ENCODE measurements at places on chromosomes 2 and 18.

DNA sequence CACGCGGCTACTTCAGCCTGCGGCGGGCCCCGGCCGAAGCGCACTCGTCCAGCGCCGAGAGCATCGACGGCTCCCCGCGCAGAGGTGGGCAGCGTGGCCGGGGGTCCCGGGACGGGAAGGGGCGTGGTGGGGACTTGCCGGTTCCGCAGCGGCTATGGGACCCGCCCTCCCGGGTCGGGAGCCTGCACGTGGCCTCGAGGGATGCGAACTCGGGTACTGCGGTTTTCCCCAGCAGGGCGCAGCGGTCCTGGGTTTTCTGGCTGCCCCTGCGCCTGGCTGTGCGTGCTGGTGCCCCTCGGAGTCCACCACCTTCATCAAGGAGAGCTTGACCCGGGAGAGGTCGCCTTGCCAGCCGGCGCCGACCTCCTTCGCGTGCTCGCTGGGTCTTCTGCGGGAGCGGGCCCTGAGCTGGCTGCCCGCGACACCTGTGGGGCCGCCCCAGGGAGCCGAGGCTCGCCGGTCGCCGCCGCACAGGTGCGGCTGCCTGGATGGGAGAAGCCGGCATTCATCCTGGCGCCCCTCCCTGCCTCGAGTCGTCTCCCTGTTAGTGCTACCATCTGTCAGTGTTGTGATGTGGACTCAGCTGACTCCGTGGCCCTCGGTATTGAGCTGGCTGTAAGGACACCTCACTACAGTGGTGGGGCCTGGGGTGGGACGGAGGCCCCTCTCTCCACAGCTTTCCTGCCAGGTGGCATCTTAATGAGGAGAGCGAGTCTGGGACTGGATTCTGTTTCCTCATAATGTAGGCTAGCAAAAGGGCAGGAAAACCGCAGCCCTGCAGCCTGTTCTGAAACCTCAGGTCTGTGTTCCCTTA, 177.3 kb downstream of the AGAP1 start:
- no peak for DNase-seq

- DNase-seq = no peak
These were observed 97.8 kb downstream of the SS18 start for GRCh38 chr18:25992566-25992965.

GRCh38 chr18:54210463-54210862, 14.0 kb downstream of the MBD2 start:
- DNase-seq = no peak

DNA sequence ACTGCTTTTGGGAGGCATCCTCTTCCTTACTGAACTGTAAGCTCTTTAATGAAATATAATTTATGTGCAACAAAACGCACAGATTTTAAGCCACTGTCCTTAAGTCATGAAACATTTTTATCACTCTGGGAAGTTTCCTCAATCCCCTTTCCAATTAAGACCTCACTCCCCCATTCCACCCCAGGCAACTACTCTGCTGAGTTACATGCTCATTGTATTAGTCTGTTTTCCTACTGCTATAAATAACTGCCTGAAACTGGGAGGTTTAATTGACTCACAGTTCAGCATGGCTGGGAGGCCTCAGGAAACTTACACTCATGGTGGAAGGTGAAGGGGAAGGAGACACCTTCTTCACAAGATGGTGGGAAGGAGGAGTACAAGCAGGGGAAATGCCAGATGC, 46.5 kb upstream of the KCNE4 start:
- no peak for DNase-seq

- no peak for DNase-seq
These were observed 111.1 kb upstream of the RBBP8 start for GRCh38 chr18:22822024-22822423.

Data from right forelimb (tissue), 1 donor.